ENCODE measurements at places on chromosomes 11 and 22.
A peak's percentile ranks its signal among the peaks of the same experiment; 100 is the strongest.

DNA sequence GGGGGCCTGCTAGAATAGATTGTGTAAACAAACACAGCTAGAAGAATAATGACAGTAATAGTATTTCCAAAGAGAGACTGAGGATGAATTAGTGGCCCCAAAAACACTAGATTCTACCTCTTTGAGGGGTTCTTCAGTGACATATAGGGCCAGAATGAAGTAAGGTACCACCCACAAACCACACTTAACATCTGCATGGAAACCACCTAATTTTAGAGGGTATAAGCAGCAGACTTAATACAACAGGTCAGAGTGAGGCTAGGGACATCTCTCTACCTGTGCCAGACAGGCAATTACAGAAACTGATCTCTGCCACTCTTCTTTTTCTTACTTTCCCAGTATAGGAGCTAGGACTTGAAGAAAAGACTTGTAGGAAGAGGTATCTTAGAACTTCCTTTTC lies 20.1 kb downstream of the ELP4 start:
- no peak for DNase-seq

GRCh38 chr11:94183886-94184264 lies 55.2 kb downstream of the PANX1 start:
- peak; percentile 50 for DNase-seq

- DNase-seq, result no peak
Measured at GRCh38 chr22:20398420-20398819, 4.5 kb downstream of the ZNF74 start.

DNA sequence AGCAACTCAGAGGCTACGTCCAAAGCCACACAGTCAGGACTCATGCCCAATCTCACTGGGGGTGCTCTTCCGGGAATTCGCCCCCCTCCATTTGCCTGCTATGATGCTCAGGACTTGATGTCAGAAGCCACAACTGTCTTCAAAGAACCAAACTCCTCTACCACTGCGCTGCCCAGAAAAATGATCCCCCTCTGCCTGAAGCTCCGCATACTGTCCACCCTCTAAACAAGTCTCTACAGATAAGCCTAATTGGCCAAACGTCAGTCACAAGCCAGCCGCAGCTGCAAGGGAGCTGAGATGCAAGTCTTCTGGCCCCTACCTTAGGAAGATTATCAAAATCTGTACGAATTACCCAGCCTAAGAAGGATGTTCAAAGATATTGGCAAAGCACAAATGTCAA lies 294.6 kb downstream of the BUD13 start:
- no peak for DNase-seq

DNA sequence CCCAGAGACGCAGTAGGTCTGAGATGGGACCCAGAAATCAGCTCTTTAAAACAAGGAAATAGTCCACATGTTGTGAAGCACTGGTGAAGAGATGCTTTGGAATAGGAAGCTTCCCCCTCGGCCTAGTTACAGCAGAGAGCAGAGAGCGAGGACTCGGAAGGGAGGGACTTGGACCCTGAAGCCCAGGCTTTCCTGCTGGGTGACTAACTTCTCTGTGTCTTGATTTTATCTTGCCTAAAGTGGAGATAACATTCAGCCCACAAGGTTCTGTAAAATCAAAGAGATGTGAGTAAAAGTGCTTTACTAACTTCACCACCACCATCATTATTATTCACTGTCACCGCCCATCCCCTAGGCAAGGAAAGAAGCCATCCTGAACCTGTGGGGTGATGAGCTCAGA lies 58.4 kb downstream of the THAP12 start:
- no peak for DNase-seq

- DNase-seq, result no peak
Measured at GRCh38 chr11:45078236-45079074, 68.0 kb upstream of the PRDM11 start.

DNA sequence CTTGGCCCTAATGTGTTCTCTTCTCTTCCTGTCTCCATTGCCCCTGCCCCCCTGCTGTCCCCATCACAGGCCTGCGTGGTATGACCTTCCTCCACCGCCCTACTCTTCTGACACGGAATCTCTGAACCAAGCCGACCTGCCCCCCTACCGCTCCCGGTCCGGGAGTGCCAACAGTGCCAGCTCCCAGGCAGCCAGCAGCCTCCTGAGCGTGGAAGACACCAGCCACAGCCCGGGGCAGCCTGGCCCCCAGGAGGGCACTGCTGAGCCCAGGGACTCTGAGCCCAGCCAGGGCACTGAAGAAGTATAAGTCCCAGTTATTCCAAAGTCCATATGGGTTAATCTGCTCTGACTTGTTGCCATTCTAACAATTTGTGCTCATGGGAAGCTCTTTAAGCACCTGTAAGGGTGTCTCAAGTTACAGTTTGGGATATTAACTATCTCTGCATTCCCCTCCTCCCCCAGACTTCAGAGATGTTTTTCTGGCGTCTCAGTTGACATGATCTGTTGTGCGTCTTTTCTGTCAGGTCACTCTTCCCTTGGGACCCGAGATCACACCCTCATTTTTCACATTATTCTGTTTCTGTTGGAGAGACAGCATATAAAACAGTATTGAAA lies 60.0 kb downstream of the COMMD9 start:
- no peak for DNase-seq

- no peak for DNase-seq
Measured at GRCh38 chr11:30310623-30311022, 12.3 kb upstream of the ARL14EP start.

DNA sequence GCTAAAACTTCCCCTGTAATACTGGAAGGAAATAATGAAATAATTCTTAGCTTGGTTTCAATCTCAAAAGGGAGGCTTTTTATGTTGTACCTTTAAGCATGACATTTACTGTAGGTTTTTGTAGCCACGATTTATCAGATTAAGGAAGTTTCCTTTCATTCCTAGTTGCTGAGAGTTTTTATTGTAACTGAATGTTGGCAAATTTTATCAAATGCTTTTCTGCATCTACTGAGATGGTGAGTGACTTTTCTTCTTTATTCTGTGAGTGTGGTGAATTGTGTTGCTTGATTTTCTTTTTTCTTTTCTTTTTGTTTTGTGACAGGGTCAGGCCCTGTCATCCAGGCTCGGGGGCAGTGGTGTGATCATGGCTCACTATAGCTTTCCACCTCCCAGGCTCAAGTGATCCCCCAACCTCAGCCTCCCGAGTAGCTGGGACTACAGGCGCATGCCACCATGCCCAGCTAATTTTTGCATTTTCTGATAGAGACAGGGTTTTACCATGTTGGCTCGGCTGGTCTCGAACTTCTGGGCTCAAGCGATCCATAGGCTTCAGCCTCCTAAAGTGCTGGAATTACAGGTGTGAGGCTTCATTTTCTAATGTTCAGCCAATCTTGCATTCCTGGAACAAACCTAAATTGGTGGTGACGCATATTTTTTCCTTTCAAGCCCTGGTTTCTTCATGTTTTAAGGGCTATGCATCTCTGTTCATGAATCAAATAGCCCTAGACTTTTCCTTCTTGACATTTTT lies 26.2 kb downstream of the SUSD2 start:
- DNase-seq, result no peak

DNA sequence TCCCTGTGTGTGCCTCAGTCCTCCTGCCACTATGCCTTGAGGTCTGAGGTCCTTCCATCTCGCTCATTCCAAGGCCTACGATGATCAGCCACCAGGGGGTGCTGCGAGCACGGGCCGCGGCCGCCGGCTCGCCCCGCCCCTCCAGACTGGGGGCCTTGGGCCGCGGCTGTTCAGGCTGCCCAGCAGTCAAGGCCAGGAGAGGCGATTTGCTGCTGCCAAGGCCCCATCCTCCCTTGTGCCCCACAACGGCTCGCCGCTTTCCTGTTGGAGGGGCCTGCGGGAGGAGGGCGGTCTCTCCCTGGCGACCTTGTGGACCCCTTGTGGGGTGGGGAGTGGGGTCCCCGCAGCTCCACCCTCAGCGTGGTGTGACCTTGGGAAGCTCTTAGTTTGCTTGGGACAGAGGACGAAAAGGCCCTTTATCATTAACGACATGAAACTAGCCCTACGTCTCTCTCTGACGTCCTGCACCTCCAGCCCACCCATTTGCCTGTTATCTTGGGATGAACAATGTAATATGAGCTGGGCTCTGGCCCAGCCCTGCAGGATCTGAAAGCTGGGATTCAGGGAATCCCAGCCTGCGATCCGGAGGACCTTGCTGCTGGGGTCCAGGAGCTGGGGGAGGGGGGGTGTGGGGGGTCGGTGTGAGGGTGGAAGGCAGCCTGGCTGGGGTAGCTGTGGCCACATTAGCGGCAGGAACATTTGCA lies 5.3 kb upstream of the GALR3 start:
- DNase-seq, result peak; percentile 87

DNA sequence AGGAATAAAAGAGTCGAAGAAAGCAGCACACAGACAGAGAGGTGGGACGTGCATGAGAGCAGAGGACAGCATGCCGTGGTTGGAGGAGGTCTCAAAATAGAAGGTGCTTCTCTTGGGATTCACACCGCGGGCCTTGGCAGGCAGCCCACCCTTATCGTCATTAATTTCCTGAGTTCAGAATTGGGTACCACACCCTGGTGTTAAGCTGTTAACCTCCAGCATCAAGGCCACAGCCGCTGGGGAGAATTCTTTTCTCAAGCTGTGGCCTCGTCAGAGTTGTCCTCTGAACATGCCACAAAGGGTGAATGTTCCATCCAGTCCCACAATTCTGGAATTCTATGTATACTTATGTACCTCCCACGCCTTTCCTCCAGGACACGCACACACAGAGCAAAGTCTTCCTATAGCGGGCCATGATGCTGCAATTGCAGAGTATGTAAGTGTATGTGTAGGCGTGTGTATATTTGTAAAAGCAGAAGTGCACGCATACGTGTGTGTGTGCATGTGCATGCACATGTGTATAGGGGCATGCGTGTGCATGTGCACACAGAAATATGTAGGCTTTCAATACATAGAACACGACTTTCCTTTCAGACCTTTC lies 39.0 kb downstream of the ADAMTS8 start:
- no peak for DNase-seq

- no peak for DNase-seq
Measured at GRCh38 chr11:81986556-81987161, 747.0 kb downstream of the FAM181B start.

DNA sequence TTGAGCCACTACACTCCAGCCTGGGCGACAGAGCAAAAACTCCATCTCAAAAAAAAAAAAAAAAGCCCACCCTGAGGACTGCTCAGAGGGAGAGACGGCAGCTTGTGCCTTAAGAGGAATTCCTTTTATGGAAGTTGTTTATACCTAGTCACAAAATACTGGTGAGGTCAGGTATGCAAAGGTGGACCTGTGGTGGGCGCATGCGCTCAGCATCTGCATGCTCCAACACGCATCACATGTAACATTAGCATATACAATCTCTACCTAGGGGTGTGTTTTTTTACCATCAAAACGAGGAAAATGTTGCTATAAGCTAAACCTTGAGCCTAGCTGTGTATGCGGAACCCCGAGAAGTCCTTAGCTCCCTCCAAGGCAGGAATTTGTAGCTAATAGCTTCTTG lies 6.8 kb upstream of the SART1 start:
- no peak for DNase-seq

DNA sequence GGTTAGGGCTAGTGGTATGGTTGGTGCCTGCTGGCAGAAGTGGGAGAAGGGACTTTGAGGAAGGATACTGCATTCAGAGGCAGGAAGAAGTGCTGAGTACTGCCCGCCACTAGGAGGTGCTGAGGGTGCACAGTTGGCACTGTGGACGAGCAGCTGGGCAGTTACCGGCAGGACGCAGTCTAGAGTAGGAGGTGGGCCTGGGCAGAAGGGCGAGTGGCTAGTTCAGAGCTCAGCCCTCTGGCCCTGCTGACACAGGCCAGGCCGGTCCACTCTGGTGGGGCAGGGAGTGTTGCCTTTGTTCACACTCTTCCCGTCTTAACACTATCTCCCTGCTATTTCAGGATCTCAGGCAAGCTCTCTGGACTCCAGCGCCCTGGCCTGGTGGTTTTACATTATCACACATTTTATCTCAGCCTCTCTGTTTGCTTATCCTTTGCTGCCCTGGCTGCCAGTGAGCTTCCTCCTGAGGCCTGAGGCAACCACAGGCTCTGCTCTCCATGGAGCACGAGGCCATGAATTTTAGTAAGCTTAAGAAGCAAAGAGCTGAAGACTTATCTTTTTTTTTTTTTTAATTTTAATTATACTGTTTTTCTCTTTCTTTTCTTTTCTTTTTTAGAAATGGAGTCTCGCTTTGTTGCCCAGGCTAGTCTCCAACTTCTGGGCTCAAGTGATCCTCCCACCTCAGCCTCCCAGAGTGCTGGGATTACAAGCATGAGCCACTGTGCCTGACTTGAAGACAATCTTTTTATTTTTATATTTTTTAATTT lies 26.9 kb downstream of the SNAP29 start:
- peak; percentile 58 for DNase-seq
